HT1080 (cell line): ENCODE measurements at places on chromosomes 6 and 20.

GRCh38 chr6:122412001-122412400, 12.5 kb downstream of the HSF2 start:
- DNase-seq, result no peak

DNA sequence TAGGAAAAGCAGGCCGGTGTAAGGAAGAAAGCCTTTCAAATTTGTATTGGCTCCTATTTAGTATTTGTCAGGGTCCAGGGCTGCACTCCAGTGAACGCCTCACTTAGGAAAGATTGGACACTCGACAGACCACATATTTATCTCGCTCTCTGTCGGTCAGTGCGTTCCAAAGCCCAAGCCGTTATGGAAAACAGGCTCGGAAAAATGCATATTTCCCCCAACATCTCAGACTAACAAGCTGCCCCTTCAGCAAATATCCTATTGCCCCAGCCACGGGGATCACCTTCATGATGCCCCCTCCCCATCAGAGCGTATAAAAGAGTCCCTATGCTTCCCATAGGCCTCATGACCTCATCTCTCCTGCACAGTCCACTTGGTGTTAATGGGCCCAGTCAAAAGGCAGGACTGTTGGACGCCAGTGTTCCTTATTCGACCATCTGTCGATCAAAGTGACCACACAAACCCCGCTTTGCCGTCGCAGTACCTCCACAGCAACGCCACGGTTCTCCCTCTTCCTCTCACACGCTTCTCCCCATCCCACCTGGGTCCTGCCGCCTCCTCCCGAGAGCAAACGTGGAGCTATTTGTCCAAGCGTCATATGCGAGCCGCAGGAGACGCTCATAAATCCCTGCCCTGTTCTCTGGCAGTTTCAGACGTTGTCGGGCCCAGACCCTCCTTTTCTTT, 63.3 kb downstream of the NPEPL1 start:
- DNase-seq, result no peak

DNA sequence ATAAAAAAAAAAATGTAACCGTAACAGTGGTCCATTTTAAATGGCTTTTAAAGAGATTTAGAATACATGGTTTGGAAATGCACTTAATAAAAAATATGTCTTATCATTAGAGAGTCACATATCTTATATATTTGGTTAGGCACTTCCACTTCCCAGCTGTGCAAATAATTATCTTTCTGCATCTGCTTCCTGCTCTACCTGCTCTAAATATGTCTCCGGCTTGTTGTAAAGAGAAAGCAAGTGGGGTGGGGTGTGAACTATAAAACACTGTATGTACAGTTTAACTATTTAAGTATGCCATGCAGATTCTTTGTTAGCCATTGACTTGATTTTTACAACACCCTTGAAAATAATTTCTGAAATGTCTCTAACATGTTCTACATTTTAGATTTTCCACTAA, 106.3 kb downstream of the NKAIN2 start:
- no peak for DNase-seq

DNA sequence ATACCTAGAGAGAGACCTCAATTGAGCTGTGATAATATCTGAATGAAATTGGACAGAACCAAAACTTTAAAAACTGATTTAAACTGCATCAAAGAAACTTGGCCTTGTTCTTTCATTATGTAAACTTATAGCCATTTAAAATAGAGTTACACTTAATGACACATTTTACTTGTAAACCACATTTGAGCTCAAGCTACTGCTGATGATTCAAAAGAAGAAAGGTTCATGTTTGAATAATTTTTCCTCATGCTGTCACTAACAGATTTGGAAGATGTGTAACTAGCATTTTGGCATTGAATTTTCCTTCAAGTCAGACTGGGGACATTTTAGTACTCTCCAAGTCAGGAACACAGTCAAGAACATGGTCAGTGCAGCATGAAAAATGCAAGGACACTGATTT, 26.9 kb downstream of the POPDC3 start:
- DNase-seq, result no peak

- peak; percentile 11 for DNase-seq
These were observed 916 bp upstream of the SUN5 start for GRCh38 chr20:33005132-33005566.

DNA sequence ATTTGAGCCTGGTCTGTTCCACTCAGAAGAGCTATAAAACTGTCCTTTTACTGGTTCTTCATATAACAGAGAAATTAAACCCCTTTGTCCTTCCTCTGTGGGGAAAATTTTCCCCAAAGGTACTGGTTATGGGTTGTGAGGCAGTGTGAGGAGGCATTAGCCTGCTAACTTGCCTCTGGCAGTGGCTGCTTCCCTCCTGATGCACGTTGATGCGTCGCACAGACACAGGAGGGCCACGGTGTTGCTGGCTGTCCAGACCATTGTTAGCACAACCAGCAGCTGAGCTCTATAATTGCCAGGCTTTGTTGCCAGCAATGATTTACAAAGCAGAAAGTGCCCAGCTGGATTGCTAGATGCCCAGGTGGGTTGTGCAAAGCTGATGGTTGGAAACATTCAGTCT, 10.1 kb downstream of the AAR2 start:
- no peak for DNase-seq
